ENCODE measurements at places on chromosomes 2 and 18.

DNA sequence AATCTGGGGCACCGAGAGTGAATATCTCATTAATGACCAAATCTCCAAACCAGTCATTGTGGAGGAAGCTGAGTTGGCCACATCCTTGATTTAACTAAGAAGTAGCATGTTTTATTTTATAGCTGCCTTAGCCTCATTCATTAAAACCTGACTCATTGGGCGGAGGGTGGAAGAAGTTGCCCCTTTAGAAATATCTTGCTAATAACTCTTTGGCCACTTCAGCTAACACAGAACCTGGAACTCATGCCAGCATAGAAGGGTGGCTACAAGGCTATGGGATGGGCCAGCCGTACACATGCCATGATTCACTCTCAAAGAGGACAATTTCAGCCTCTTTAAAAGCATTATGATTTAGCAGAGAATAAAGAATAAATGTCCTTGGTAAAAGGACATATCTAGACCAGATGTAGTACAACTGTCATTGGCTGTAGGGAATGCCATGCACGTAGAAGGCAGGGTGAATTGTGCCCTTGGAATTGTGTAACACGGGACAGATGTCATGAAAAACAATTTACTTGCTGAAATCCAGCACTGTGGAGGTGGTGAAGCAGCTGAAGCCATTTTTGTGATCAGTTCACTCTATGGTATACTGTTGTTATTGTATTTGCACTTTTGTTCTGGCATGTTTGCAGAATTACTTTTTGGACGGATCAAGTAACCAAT, 330.0 kb downstream of the PLCL1 start:
- DNase-seq: no peak

GRCh38 chr2:98729652-98730051, 1.3 kb downstream of the MGAT4A start:
- DNase-seq: no peak

- DNase-seq: no peak
These were observed 229.0 kb downstream of the MREG start for GRCh38 chr2:215784371-215784783.

- DNase-seq: no peak
These were observed 10.3 kb downstream of the FBLN7 start for GRCh38 chr2:112148477-112148876.

- DNase-seq: no peak
These were observed 8.1 kb upstream of the WIPF1 start for GRCh38 chr2:174605687-174606086.

- DNase-seq: no peak
These were observed 39.5 kb upstream of the ARL4C start for GRCh38 chr2:234536178-234536965.

- DNase-seq: no peak
These were observed 49.3 kb downstream of the USP37 start for GRCh38 chr2:218518876-218519275.

- no peak for DNase-seq
These were observed 155.7 kb downstream of the ALK start for GRCh38 chr2:29765721-29766120.

- no peak for DNase-seq
These were observed 365.0 kb upstream of the CELF4 start for GRCh38 chr18:37930640-37931039.

DNA sequence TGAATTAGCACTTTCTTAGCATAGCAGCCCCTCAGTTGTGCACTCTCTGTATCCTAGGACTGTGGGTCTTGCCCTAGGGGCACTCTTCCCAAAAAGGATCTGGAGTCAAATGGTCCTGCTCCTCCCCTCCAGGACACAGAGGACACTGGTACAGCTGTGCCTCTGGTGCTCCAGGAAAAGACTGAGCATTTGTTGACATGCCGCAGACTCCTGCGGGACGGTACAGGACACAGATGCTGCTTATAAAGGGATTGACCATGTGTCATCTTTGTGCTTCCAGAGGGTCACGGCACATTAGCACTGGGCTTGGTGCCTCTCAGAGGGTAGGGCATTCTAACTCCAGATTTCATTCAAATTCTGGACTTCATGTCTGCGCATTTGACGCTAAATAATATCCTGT, 110.5 kb downstream of the KLF7 start:
- no peak for DNase-seq

All from non-pigmented ciliary epithelial cell (primary cell).